ENCODE measurements at places on chromosomes 1 and 21.

DNA sequence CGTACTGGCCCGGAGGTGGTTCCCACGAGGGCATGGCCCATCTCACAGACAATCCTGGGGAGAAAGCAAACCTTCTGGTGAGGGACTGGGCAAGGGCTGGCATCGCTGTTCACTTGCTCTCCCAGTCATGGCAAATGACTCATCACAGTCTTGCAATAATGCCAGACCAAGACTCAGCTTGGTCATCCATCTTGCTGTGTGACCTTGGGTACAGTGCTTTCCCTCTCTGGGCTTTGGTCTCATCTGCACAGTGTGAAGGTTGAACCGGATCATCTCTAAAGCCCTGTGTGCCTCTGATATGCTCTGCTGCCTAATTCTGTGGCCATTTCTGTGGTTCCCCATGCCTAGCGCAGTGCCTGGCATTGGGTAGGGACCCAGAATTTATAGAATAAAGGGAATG is 143.6 kb upstream of the CD34 start:
- no peak for DNase-seq

DNA sequence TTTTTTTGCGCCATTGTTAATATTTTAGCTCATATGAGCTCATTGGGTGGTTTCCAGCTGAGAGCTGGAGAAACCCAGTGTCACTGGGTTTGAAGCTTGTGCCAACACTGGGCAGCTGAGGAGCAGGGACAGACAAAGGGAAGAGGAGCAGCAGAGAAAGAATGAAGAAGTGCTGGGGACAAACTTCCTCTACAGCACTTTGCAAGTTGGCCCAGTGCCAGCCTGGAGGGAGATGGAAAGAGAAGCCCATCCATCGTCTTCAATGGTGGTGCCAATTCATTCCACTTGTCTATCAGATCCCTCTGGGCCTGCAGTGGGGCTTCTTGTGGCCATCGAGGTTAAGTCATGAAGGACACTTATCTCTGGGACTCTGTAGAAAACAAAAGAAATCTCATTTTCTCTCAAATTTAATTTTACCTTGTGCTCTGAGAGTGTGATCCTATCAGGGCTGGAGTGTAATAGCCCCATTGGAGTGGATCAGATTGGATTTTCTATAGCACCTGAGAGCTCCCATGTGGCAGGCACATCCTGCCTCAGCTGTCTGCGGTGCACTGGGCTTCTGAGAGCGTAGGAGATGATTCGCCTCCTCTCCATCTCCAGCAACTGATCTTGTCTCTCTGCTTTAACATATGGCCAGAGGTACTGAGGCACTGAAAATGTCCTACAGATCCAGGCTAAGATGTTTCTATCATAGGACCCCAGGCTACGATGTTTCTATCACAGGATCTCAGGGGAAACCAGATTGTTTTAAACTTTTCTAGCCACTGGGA is 114.7 kb downstream of the TNR start:
- no peak for DNase-seq

GRCh38 chr1:40266786-40267535 is 8.9 kb downstream of the ZMPSTE24 start:
- DNase-seq = no peak

DNA sequence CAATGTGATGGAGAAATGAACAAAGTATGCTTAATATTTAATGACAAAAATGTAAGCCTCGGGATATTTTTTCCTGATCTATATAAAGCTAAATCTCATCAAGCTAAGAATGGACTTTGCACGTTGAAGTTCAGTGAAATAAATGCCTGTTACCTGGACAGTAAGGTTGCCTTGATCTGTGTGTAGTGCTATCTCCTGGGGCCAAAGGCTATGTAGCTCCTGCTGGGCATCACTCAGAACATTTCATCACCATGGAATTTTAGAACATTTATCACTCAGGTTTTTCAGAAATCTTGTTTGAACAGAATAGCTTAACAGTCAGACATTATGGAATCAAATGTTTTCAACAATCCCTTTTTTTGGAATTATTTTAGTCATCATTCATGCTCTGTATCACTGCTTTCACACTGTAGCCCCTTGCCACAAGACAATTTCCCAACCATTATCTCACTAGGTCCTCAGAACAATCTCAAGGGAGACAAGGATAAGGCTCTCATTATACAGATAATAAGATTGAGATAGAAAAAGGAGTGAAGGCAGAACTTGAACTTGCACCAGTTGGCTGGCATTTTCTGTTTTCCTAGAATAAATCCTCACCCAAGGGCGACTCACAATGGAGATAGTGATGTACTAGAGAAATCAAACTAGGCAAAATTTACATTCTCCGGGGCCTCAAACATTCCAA is 3.7 kb downstream of the OR10J1 start:
- no peak for DNase-seq

DNA sequence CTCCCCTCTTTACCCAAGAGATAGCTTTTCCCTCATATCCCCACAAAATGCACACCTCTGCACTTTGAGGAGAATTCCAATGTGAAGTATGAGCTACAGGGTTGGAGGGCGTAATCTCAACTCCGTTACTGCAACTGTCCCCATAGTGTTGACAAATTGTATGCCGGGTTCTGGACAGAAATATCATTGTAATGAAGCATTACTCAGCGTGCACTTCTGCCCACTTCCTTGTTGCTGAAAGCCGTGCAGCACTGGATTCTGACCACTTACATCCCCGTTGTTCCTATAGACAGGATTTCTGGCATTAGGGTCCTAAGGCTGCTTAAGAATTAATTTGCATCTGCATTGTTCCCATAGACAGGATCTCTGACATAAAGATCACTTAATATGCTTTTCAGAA is 205.6 kb downstream of the RHOU start:
- no peak for DNase-seq

- no peak for DNase-seq
These were observed 274.2 kb upstream of the C1orf105 start for GRCh38 chr1:172146141-172146850.

GRCh38 chr21:29335720-29336119 is 37.0 kb downstream of the BACH1 start:
- no peak for DNase-seq

DNA sequence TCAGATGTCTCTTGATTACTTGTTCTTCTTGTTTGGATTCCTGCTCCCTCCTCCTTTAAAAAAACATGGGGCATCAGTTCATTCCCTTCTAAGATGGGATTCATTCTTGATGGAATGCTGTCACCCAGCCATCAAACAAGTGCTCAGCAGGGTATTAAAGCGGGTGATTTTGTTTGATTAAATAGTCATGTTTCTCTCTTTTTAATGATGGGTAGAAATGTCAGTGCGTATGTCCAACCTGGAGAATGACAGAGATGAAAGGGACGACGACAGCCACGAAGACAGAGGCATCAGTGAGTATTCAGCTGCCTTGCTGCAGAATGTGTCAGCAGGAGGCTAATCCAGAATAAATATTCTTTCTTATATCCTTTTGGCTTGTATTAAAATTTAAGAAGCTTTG is 63.8 kb upstream of the RAVER2 start:
- DNase-seq = no peak

DNA sequence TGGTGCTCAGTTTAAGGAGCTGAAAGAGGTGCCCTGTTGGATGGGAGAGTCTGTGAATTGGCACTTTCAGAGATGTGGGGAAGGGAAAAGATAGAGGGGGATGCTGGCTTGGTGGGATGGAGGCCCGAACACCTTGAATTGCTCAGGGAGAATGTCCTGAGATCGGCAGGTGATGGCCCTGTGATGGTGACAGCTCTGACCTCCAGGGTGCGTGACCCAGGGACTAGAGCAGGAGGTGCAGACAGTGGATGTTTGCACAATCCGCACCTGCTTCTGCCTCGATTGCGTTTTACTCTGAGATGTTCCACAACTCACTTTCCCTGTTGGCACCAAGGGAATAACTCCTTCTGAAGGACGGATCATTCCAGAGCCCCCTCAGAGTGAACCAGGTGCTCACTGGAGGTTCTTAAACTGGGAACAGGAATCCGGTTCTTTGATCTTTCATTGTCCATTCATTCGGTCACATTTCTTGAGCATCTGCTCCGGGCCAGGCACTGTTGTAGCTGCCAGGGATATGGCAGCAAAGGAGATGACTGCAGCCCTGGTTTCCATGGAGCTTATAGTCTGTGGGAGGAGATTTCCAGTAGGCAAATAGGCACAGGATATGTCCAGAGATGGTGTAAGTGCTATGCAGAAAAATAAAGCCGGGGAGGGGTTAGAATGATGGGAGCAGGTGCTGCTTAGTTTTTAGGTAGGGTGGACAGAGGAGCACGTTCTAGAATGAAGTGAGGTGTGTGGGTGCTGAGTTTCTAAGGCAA is 226.6 kb upstream of the TMEM51 start:
- no peak for DNase-seq

DNA sequence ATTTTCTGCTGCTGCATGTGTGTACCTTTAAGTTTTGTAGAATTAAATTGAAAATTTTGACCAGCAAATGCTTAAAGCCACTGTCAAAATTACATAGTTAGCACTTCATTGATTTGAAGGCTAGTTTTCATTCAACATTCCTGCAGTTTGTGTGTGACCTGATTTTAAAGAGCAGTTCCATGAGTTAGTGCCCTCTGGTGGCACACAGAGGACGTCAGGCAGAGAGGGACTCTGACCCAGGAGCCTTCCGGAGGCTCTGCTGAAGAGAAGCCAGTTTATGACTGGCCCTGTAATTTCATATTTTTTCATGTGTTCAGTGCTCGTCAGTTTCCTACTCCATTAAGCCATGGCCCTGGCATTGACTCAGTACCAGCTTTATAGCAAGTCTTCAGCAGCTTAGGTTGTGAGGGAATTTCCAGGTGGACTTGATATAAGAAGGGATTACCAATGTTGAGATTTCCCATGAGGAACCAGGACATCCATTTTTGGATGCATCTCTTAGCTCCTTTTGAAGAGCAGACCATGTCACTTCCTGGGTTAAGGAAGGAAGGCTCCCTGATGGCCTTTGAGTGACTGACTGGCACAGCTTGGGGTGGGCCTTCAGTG is 104.7 kb downstream of the CAMTA1 start:
- no peak for DNase-seq

GRCh38 chr21:30211071-30211470 is 4.8 kb downstream of the CLDN8 start:
- DNase-seq = no peak

GRCh38 chr1:107480548-107481415 is 339.9 kb downstream of the NTNG1 start:
- DNase-seq = no peak

DNA sequence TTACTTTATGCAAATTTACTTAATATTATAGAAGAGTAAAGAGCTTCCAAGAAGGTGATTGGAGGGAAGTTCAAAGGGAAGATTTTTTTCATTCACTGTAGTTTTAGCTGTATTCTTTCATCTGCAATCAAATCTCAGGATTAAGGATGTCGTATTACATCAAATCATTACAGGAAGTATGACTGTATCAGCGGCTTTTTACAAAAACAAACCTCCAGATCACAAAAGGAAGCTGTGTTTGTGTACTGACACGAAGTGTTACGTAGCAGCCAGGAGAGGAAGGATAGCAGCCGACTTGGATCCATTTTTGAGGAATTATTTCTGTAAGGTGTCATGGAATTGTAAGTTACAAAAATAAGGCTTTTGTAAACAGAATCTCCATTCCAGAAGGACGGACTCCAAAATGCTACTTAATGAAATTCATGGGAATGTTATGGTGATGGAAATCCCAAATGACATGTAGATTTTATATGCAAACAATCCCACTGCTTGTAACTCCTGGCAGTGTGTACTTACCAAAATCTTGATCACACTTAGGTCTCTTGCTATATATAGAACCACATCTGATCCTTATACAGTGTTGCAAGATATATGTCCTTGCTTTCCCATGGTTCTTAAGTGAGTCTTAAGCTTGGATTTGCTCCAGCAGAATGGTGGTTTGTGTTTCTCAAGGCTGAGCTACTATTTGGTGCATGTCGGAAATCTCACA is 49.8 kb downstream of the KCNJ15 start:
- DNase-seq = no peak

DNA sequence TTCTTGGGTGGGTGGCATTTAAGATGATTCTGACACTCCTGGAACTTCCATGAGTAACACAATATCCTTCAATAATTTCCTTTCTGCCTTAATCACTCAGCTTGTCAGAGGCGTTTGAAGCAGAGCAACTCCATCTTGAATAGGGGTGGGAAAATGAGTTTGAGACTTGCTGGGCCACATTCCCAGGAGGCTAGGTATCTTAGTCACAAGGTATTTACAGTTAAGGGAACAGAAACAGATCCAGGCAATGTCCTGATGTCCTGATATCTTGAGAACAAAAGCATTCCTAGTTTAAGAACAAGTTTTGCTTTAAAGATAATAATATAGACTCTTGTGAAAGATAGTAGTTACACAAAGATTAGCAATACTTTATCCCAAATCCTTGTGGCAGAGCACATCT is 76.6 kb upstream of the KIAA0040 start:
- no peak for DNase-seq

DNA sequence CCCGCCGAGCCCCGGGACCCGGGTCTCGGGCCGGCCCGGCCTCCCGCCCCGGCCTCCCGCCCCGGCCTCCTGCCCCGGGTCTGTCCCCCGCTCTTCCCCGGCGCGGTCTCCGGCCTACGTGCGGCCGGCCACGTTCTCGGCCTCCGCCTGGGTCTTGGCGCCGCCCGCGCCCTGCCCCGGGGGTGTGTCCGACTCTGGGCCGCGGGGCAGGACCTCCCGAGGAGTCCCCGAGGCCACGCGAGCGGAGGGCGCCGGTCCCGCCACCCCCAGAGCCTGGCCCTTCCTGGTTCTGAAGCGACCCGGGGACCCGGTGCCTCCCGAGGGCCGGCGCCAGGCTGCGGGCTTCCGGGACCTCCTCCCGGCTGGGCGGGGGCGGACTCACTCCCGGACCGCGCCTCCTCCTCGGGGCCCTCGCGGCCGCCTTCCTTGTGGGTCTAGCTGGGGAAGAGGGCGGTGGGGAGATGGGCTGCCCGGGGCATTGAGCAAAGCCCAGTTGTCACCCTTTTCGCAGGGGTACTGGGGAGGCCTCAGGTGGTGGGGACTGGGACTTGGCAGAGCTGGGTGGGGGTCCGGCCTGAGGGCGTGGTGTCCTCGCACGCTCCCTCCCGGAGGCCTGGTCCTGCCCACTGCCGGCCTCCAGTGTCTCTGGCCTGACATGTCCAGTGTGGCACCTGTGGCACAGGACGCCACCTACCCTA is 558 bp downstream of the PFKL start:
- DNase-seq = peak; percentile 46

GRCh38 chr1:237327061-237327460 is 285.1 kb downstream of the RYR2 start:
- no peak for DNase-seq

- DNase-seq = no peak
These were observed 1672.4 kb downstream of the KCNT2 start for GRCh38 chr1:194935864-194936263.

- no peak for DNase-seq
These were observed 696 bp downstream of the LSS start for GRCh38 chr21:46227811-46228344.
